ENCODE measurements at places on chromosomes 4 and X. TPM values are rescaled to one million over a fixed set of nuclear protein-coding genes. Genes with fewer than 3 reads are reported as not detected.

- DNase-seq: no peak
Observed at GRCh38 chrX:19734111-19734510, 153.3 kb downstream of the SH3KBP1 start.

DNA sequence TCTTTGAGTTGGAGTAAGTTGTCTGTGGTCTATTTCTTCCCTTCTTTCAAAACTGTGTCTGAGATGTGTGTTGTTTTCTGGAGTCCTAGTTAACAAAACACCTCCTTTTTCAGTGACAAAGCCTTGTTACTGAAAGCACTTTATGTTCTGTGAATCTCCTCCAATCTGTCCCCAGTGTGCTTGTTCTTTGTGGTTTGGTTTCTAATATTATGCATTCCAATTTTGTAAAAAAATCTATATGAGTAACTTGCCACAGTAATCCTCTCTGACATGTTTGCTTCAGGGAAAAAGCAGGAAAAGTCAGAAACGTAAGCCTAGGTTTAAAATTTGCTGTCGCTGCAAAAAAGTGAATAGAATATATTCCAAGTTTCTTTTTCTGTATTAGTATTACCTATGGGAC is 12.4 kb downstream of the PRRG1 start:
- no peak for DNase-seq

GRCh38 chr4:27233531-27233930 is 372.9 kb downstream of the STIM2 start:
- DNase-seq: no peak

DNA sequence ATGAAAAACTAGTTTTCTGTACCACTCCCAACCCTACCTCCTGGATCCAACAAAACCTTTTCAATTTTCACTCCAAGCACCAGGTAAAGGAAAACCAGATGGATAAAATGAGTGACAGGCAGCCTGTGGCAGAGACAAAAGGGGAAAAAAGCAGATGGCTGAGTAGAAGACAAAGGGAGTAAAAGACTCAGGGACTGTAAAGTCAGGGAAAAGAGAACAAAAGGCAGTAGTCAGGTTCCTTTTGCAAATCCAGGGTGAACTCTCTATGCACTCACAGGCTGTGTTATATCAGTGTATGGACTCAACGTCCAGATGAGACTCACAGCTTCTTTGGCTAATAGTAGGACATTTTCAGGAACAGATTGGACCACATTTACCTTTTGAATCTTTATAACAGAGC is 54.2 kb downstream of the QRFPR start:
- DNase-seq: no peak

GRCh38 chr4:141009931-141010330 is 123.3 kb downstream of the RNF150 start:
- DNase-seq: no peak

GRCh38 chr4:86564795-86565194 is 29.3 kb upstream of the PTPN13 start:
- no peak for DNase-seq

GRCh38 chrX:78801522-78801921 is 54.0 kb downstream of the LPAR4 start:
- no peak for DNase-seq

- DNase-seq: no peak
Observed at GRCh38 chrX:68939868-68940267, 111.0 kb downstream of the EFNB1 start.

DNA sequence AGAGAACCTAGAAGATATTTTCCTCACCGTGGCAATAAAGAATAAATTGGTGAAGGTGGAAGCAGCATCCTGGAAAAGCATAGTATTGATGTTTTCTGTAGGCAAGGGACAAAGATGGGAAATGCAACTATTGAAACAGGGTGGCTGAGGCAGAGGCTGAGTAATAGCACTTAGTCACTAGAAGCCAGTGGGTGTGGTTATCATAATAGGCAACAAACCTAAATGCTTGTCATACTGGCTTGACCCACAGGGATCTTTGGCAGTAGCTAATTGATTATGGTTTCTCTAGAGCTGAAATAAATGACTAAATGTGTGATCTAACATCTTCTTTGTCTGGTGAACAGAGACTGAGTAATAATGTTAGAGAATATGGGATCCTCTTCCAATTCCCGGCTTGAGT is 353.6 kb upstream of the RPS6KA3 start:
- DNase-seq: no peak

DNA sequence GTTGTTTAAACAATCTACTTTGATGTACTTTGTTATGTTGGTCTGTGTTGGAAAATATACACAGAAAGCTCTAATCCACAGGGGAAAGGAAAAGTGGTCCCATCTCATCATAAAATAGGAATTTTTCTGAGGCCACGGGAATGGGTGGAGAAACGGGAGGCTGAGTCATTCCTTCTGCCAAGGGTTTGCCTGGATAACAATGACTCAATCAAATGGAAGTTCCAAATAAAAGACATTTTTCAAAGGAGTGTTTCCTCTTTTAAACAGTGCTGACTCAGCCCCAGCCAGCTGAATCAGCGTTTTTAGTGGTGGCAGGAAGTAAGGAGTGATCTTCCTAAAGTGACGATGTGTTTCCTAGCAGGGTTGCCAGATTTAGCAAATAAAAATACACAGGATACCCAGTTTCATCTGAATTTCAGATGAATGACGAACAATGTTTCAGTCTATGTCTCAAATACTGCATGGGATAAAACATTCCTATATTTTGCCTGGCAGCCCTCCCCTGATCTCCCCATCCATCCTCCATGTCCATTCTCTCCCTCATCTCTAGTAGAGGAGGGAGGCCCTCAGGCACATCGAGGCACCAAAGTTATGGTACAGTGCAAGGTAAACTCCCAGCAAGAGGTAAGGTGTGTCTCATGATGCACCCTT is 345.4 kb upstream of the GATB start:
- DNase-seq: peak; percentile 57

- no peak for DNase-seq
Observed at GRCh38 chr4:138999666-139000065, 15.9 kb upstream of the NOCT start.

- no peak for DNase-seq
Observed at GRCh38 chr4:61997831-61998230, 797.7 kb downstream of the ADGRL3 start.

DNA sequence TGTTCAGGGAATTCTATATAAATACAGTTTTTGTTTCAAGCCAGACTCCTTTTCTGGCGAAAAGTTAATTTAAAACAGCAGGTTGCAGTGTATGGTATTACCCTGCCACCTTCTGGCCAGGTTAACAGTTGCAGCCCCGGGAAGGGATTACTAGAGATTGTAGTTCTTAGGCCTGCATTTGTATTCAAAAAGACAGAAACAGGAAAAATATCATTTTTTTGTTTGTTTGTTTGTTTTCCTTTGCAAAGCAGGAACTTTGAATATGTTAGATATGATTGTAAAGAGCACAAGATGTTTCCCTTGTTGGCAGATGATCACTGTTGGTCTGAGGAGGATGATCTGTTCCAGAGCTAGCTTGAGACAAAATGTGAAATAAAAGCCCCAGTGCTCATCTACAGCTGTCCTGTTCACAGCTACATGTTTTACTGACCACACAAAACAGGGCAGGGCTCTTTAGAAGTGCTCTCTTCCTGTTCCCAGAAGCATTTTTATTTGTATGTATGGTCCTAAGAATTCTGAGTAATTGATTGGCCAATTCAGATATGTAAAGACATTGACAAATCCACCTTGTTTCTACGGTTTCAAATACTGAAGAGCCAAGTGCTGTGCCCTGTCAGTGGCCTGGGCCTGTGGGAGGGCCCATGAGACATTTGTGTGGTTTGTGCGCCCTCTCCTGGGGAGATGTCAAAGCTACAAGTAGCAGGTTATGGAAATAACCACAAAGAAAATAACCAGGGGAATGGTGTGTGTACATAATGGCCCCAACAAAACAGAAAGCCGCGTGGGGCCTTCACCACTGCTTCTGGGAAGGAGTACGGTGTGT is 57.9 kb downstream of the CLDN22 start:
- peak; percentile 83 for DNase-seq

DNA sequence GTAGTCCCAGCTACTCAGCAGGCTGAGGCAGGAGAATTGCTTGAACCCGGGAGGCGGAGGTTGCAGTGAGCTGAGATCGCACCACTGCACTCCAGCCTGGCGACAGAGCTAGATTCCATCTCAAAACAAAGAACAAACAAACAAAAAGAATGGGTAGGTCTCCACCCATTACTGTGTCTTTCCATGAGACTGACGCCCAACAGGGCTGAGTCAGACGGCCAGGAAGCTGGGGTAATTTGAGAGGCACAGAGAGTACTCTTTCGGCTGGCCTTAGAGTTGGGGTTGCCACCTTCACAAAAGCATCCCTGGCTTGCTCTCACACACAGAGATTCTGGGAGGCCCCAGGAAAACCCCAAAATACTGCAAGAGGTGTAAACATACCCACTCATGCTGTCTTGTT is 72.0 kb upstream of the DHRSX start:
- no peak for DNase-seq

- no peak for DNase-seq
Observed at GRCh38 chr4:56086561-56086960, 137.8 kb downstream of the CEP135 start.

GRCh38 chr4:52098618-52099017 is 47.5 kb downstream of the SPATA18 start:
- no peak for DNase-seq

- DNase-seq: no peak
Observed at GRCh38 chr4:8891255-8891645, 19.6 kb upstream of the HMX1 start.

- peak; percentile 89 for DNase-seq
Observed at GRCh38 chr4:2931512-2932301, 31.5 kb downstream of the NOP14 start.

DNA sequence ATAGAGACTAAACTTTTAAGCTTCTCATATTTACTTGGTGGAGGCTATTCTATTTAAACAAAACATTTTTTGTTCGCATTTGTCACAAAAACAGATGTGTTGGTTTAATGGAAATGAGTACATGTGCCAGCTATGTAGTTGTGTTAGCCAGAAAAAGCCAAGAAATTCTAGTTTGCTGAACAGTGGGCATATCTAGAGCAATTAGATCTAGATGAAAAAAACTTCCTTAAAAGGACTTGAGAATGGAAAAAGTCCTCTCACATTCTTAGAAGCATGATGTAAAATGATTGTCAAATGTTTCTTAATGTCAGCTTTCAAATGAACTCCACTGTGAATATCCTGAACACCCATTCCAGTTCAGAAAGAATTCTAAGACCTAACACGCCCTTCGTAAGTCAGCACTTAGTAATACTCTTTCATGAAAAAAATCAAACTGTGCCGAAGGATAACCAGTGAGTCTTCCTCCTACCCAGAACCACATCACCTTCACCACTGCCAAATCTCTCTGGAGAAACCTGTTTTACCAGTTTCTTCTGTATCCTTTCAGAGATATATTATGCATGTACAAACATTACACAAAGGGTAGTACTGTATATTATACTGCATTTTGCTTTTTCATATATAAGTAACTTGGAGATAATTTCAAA is 28.2 kb downstream of the PHKA1 start:
- DNase-seq: no peak

DNA sequence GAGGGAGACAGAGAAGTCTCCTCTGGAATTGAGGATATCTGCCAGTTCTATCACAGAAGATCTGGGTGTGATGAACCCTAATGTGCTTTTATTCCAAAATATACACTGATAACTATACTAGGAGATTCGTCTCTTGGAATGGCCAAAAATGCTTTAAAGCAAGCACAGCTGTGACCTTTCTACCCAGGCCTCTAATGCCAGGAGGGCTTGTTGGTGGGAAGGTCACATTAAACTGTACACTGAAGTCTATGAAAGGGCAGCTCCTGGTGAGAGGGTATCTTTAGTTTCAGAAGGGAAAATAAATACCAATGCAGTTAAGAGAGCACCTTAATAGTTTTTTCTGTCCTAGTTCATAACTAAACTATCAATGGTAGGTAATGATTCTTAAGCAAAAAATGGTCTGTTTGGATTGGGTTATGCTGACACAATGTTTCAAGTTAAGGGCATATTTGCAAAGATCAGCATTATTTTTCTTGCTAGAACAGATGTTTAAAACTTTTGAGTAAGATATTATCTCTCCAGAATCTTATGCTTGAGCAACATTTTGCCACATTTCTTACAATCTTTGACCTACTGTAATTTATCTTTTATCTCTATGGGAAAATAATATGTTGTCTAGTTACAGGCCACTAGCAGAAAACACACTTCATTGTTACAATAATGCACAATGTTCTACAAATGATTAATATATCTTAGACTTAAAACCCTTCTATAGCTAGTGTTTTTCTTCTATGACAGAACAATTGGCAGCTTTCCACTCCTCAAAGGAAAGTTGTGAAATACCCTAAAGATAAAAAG is 59.6 kb downstream of the SEC24D start:
- DNase-seq: no peak

GRCh38 chrX:68830419-68831404 is 1.9 kb downstream of the EFNB1 start:
- no peak for DNase-seq

The SRP72 gene
- total RNA-seq: 77.7 TPM

The EPHA5 gene
- 0.09 TPM for total RNA-seq

The SPANXD gene
- total RNA-seq: not detected

The HSFX1 gene
- 2.2 TPM for total RNA-seq

The CXCL8 gene
- total RNA-seq: 6.2 TPM

The NAA11 gene
- total RNA-seq: not detected

The MTNR1A gene
- not detected for total RNA-seq

The CT45A1 gene
- total RNA-seq: not detected

The PAGE2B gene
- total RNA-seq: not detected

The ADGRG2 gene
- total RNA-seq: 1.1 TPM

The HSD17B11 gene
- total RNA-seq: 140 TPM

The ADAM29 gene
- not detected for total RNA-seq

The RHOXF1 gene
- total RNA-seq: not detected

The FAM184B gene
- 0.24 TPM for total RNA-seq
